ENCODE measurements at places on chromosomes 16 and 17. TPM values are rescaled to one million over a fixed set of nuclear protein-coding genes. Genes with fewer than 3 reads are reported as not detected.

The MYL4 gene
- total RNA-seq = 0.72 TPM

DNA sequence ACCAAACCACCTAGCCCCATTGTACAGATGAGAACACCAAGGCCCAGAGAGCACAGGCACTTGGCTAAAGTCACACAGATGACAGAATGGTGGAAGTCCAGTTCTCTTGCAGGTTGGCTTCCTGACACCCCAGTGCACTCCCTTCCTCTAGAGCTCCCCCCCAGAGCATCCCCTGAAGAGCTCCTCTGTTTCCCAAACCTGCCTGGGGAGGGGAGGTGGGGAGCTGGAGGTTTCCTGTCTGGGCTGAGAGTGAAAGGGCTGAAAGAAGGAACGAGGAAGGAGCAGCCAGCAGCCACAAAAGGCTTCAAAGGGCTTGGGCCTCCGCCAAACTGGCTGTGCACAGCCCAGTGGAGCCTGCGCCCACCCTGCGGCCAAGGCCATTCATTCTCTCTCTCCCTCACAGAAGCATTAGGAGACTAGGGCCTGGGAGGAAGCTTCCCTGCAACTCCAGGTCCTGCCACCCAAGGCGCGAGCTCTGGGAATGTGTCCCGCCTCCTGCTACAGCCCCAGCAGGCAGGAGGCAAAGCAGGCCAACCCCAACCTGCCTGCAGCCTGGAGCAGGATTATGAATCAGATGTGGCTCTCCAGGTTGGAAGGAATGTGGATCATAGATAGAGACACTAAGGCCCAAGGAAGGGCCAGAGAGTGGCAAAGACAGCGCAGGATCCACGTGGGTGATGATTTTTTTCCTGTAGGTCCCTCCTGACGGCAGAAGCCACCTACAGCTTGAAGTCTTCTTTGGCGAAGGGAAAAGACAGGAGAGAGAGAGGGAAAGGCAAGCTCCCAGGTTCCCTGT, 913 bp downstream of the SLC13A5 start:
- peak; percentile 89 for DNase-seq

- DNase-seq = no peak
Observed at GRCh38 chr17:81315129-81315884, 20.2 kb upstream of the SLC38A10 start.

DNA sequence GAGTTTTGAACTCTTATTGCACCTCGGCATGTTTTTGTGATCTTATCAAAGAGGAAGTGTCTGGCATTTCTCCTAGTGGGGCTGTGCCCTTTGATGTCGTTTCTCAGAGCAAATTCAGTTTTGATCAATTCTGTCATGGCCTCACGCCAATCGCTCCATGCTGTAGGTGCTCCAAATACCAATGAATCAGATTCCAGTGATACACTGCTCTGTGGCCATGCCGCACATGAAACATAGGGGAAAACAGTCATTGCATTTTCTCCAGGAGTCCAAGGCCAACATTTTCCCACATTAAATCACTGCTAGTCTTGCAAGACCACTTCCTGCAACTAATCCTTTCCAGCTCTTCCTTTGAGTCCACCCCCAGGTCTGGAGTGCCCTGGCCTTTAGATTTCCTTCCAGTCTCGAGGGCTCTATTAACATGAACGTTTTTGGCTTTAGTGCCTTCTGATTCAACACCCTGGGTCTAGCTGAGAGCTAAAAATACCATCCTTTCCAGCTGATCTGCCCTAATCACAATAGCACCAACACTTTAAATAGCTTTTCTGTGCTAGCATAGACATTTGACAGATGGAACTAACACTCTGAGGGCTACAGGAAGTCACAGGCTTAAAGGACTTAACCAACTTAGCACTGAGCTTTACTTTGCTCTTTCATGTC, 18.2 kb upstream of the RASL10B start:
- peak; percentile 91 for DNase-seq

DNA sequence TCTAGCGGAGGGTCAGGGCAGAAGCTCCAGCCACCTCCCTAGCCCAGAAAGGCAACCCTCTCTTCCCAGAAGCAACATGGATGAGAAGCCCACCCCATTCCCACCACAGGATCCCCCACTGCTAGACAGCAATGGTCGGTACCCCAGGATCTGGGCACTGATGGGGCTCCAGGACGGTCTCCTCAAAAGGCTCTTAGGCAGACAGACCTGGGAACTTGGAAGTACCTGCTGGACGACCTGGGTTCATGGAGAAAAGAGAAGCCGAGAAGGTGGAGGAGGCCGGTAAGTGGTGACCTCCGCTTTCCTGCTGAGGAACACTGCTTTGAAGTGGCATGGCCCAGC, 96.6 kb downstream of the TBC1D16 start:
- DNase-seq = peak; percentile 34

DNA sequence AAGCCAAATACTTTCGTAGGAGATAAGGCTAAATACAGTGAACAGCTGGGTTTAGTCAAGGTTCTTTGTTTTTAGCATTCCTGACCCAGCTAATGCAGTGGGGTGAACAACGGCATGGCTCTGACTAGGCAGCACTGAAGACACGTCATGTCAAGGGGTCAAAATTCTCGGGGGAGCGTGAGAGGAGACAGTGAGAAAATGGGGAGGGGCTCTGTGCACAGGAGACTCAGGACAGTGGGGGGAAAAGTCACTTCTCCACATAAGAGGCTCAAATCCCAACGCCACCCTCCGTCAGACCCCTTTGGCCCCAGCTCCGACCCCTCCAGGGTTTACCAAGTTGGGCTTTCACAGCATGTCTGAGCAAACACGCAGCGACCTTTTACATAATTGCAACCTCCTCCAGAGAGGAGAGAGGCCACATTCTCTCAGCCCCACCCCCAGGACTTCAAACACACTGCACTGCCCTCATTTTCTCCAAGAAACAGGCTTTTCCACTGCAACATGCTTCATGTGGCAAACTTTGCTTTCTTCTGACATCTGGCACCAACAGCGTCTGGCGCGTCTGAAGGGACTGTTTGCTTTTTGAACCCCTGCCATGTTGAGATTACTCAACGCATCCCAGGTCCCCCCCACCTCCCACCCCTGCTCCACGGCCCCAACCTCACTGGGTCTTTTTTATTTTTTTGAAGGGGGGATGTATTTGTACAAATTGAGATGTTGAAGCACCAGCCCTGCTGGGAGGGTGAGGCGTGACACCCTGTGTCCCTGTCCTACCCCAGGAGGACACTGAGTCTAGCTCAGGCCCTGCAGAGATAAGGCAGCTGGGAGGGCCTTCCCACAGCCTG, 30.0 kb downstream of the AXIN2 start:
- DNase-seq = peak; percentile 91

DNA sequence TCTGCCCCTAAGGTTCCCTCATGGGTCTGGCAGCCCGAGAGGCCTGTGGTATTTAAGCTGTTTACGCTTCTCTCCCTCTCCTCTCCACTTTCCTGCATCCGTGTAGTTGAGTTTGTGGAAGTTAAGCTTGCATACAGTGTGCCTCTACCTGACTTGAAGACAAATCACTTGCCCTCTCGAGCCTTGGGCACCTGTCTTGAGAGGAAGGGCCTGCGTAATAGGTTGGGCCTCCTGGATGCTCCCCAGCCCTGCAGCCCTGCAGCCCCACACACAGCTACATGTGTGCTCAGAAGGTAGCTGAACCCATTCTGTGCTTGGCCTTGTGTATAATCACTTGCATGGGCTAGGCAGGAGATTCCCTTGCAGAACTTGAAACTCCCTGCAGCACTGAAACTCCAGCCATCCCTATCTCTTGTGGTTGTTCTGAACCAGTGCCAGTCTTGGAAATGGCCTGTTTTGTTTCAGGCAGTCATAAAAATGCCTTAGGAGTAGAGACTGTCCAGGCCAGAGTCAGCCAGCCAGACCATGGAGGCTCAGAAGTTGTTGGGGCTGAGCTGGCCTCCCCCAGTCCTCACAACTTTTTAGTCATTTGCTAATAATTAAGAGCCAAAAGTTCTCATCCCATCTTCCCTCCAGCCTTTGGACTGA, 134.6 kb downstream of the CLEC16A start:
- no peak for DNase-seq

- DNase-seq = peak; percentile 66
Observed at GRCh38 chr17:79706931-79707850, 23.6 kb upstream of the ENPP7 start.
